ENCODE measurements at places on chromosomes 6 and 20.
A peak's percentile ranks its signal among the peaks of the same experiment; 100 is the strongest.

GRCh38 chr6:83510791-83511190 lies 1.5 kb upstream of the PRSS35 start:
- no peak for DNase-seq

DNA sequence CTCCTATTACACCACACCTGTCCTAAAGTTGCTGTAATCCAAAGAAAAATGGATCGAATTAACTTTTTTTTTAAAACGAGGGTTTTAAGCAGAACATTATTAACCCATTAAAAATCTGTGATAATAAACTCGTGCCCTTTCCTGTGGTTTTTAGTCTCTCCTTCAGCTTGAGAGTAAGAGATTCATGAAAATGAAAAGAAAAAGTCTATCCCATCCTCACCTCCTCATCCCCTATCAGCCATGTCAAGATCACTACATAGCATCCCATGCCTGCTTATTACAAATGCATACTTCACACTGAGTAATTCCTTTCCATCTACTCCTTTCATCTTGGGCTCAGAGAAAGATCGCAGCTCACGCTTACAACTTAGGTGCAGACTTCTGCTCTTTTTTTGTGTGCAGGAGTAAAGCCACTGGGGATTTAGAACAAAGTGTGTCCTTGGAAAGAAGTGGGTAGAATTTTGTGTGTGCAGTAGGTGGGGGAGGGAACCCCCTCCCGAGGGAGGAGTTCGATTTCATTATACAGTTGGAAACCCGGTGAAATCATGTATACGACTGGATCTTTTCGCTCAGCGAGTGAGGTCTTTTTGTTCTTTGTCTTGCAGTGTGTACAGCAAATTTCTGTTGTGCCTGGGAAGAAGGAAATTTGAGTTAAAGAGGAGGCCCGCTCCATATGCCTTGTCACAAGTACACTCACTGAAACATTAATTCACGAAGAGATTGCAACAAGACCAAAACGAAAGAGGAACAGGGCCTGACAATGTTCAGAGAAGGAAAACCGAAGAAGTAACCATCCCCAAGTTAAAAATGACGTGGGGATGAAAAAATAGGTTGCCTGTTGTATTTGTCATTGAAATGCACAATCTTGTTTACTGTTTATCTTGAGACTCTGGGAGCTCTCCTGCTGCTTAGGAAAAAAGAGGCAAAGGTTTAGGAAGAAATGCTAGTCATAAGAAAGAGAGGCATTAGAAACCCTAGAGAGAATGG lies 146.5 kb upstream of the ZNF217 start:
- peak; percentile 28 for DNase-seq

DNA sequence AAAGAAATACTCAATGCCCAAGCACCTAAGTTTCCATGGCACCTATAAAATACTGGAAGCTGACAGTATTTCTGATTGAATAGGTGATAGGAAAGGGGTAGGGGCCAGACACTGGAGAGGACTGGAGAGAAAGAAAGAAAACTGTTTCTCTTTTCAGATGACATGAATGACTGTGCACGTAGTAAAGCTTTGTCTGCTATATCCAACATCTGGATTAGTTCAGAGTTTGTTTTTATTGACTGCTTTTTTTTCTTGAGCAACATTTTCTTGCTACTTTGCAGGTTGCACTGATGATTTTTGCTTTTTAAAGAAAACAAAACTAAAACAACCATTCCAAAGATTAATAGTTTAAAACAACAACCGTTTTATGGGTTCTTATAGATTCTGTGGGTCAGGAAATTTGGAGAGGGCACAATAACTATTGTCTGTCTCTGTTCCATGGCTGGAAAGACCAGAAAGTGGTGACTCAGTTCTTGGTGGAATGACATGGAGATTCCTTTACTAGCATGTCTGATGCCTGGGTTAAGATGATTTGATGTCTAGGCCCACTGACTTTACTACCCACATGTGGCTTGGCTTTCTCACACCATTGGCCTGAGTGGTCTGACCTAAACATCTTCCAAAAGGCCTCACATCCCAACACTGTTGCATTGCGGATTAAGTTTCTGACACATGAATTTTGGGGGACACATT lies 12.2 kb upstream of the LRP11 start:
- no peak for DNase-seq

GRCh38 chr6:21596145-21596948 lies 2.8 kb downstream of the SOX4 start:
- peak; percentile 86 for DNase-seq

GRCh38 chr6:79646006-79646405 lies 14.9 kb downstream of the SH3BGRL2 start:
- DNase-seq = no peak

DNA sequence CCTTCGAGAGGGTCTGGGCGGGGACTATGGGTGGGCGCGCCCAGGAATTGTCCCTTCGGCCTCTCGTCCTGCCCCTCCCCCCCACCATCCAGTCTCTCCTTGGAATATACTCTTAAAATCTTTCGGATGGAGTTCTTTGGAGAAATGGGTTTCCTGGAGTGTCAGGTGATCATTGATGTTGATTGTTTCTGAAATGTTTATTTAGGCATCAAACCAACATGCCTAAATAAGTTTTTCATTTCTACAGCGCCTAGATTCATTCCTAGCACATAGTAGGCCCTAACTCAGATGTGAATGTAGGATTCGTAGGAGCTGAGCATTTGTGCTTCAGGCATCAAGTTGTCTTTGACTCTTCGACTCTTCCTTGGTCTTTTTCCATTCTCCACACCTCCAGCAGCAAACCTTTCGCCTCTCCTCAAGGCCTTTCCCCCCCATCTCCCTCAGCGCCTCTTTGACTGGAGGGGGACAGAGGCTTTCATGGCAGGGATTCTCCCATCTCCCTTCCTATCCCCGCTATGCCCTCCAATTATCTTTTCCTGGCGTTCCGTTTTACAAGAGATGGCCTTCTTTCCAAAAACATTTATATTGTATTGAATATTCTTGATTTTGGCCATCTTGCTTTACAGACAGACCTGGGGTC lies 610 bp downstream of the CASP8AP2 start:
- no peak for DNase-seq

- DNase-seq = no peak
Measured at GRCh38 chr6:52620906-52621190, 44.0 kb upstream of the TRAM2 start.

- no peak for DNase-seq
Measured at GRCh38 chr6:136771306-136771705, 21.0 kb downstream of the MAP3K5 start.

DNA sequence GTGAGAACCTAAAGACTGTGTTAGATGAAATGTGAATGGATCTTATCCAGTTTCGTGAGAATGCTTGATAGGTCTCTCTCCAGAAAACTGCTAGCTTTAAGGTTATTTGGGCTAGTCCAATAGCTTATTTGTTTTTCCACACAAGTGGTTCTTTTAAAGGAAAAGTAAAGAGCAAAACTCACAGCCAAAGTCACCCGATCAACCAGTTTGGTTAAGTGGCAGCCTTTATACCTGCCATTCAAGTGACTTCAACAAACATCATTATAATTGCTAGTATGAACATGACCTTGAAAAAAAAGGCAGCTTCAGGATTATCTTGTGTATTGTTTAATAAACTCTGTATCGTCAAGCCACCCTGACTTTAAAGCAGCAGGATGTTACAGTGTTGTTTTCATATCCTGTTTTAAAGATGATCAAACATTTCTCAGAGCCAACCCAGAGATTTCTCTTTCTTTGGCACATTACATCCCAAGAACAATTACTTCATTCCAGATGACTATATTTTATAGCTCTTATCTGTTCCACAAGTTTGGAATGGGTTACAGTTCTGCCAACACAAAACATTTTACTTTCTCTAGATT lies 253.4 kb downstream of the EPHA7 start:
- no peak for DNase-seq

Measured in kidney tubule cell (primary cell).